ENCODE measurements at places on chromosomes 5 and 9. TPM values are rescaled to one million over a fixed set of nuclear protein-coding genes. Genes with fewer than 3 reads are reported as not detected.

Gene PCDHB8
- 0.33 TPM for polyA plus RNA-seq

Gene FSTL4
- 3.0 TPM for polyA plus RNA-seq

Gene ZNF782
- 1.4 TPM for polyA plus RNA-seq

Gene ZNF366
- polyA plus RNA-seq, result not detected

Gene TGFBI
- 457 TPM for polyA plus RNA-seq

- no peak for DNase-seq
Measured at GRCh38 chr5:131289738-131290137, 25.9 kb downstream of the CDC42SE2 start.

DNA sequence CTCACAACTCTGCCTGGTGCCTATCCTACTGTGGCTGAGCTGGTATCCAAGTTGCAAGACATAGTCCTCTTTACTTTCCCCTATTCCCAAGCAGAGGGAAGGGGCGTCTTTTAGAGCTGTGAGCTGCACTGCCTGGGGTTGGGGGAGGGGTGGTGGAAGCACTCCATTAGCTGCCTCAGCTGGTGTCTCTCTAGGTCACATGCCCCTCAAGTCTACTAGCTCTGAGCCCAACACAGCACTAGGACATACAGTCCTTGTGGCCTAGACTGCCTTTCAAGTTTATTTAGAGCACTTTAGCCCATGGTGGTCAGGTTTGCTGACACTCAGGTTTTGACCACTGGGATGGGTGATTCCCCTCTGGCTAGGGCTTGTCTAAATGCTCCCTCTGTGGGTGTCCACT lies 54.7 kb downstream of the SREK1 start:
- DNase-seq, result no peak

GRCh38 chr9:16120231-16120641 lies 567.4 kb downstream of the CCDC171 start:
- DNase-seq, result no peak

DNA sequence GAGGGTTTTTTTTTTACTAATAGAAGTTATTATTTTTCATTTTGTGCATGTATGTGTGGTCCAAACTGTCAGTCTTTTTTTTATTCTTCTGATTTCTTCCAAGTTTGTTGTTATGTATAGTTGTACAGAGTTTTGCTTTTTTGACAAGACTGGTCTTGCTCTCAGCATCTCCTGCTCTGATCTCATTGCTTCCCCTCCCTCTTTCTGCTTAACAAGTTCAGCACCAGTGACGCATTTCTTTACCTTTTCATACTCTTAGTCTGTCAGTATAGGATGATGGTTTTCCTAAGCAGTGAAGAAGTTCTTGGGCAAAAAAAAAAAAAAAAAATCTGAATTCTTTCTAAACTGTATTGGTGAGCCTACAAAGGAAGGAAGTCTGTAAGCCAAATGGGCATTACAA lies 135.1 kb downstream of the CD180 start:
- no peak for DNase-seq

DNA sequence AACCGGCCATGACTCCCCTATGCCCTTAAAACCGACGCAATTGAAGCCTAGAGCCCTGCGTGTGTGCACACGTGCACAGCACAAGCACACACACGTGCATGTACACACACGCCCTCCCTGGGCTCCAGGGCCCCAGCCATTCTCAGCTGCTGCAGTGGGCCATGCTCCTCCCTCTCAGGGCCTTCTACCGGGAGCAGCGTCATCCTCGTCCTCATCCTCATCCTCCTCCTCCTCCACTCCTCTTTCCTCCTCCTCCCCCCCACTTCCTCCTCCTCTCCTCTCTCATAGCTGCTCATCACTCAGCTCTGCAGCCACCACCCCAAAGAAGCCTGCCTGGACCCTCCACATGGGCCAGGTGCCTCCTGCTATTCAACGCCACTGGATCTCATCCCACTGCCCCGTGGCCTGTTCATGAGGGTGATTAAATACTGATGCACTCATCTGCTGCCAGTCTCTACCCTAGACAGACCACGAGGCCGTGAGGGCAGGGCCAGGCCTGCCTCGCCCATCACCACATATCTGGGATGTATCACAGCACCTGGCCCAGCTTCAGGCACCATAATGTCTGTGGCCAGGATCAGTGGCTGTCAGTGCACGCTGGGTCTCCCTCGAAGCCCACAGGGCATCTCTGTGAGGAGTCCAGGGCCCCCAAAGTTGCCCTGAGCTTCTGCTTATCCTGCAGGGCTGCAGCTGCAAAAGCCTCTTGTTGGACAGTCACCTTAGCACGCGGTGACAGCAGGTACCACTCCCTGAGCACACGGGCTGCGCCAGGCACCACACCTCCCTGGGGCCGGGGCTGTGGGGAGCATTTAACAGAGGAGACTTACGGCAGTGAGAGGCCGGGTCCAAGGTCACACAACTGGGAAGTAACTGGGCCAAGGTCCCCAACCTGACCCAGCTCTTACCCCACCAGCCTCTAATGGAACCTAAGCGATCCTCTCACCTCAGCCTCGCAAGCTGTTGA lies 9.8 kb downstream of the FAM78A start:
- DNase-seq, result no peak

- peak; percentile 38 for DNase-seq
Measured at GRCh38 chr9:111975709-111976108, 79.1 kb downstream of the UGCG start.

DNA sequence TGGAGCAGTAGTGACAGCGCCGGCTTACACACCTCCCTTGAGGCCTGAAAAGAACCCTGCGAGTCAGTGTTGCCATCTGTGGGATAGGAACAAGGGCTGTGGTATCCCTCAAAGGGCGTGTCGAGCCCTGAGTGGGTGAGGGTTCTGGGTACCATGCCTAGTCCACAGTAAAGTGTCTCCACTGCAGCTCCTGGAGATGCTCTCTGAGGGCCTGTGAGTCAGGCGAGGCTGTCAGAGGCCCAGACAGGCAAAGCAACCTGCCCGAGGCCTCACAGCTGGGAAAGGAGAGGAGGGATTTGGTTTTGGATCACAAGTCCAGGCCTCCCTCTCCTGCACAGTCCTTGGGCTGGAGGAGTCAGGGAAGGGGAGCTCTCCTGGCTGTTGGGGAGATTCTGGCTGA lies 6.1 kb downstream of the PRRX2 start:
- no peak for DNase-seq

GRCh38 chr9:105087910-105088898 lies 156.2 kb upstream of the SLC44A1 start:
- no peak for DNase-seq

DNA sequence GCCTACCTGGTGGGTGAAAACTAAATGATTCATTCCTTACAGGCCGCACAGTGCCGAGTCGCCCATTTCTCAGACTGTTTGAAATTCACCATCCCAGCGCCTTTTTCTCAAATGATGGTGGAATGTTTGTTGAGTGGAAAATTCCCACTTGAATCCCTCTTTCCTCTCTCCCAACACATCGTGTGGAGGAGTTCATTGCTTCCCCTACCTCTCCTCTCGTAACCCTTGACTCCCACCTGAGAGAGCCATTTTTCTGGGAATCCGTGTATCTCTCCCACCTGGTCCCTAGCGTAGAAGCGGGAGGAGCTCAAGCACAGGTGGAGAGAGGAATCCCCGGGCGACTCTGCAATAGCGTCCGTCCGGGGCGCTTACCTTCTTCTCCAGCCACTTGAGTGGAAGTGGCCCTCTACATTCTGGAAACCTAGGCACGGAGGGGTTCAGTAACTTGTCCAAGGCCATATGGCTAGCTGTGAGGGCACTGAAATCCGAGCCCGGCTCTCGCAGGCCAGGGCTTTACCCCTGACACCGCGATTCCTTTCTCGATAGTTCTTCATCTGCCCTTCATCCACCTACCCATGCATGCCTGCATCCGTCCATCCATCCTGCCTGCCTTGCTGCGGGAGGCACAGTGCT lies 683 bp downstream of the OSMR start:
- DNase-seq, result peak; percentile 7

DNA sequence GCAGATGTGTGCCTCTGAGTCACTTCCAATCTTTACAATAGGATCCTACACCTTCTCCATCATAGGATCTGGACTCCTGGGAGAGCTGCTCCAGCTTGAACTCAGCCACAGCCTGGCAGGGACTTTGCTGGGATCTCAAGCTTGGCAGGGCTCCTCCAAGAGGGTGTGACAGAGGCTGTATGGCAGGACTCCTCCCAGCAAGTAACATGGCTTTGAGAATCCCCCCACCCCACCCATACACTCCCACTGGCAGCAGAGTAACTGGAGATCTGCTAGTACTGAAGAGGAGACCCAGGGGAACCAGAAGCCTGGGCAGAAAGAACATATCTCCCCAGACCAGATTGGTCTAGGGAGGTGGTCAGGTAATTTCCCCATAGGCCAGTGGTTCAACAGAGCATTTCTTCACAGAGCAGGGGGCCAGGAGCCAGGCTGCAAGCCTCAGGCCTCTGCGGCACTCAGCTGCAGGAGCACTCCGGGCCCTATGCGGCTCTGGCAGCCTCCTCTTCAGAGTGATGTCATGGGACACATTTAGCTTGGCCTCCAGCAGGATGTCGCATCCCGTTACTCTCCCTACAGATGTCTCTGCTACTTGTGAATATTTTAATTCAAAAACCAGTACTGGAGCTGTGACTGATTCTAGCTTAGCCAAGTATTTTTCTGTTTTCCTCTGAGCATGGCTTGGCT lies 1.7 kb upstream of the ACSL6 start:
- DNase-seq, result no peak

GRCh38 chr9:34084562-34084961 lies 35.9 kb upstream of the UBAP2 start:
- no peak for DNase-seq

DNA sequence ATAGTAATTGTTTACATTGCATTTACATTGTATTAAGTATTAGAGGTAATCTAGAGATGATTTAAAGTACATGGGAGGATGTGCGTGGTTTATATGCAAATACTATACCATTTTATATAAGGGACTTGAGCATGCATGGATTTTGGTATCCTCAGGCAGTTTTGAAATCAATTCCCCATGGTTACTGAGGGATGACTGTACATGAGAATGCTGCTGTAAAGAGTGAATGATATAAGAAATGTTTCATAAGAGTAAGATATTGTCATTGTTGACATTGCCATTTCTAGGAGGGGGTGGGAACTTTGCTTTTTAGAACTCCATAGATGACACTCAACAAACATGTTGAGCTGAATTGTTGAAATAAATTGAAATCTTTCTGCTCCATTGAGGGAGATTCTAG lies 185.0 kb downstream of the SEMA6A start:
- no peak for DNase-seq

All from HepG2 (cell line).